Activated CD8-positive, alpha-beta T cell treated with anti-CD3 and anti-CD28 coated beads, Interleukin-2, amount 10 ng/mL, durations not matched to agents 7 days and 5 days (primary cell): ENCODE measurements at places on chromosomes 7 and 10.

GRCh38 chr10:3579845-3580244 lies 205.2 kb downstream of the KLF6 start:
- H3K4me1 ChIP-seq, result no peaks in the 10 kb centered on the region
- H3K27me3 ChIP-seq, result peaks cover 15% of the 10 kb centered on the region
- DNase-seq, result no peak
- H3K27ac ChIP-seq, result no peak overlapping the region
- no peaks in the 10 kb centered on the region for H3K36me3 ChIP-seq
- no peak overlapping the region for H3K4me3 ChIP-seq

GRCh38 chr10:71218046-71218650 lies 5.8 kb downstream of the UNC5B start:
- H3K4me1 ChIP-seq, result peaks cover 12% of the 10 kb centered on the region
- peaks cover 62% of the 10 kb centered on the region for H3K27me3 ChIP-seq
- no peaks in the 10 kb centered on the region for H3K36me3 ChIP-seq
- peak overlapping the region; percentile 50 for H3K4me3 ChIP-seq
- DNase-seq, result no peak
- no peak overlapping the region for H3K27ac ChIP-seq

DNA sequence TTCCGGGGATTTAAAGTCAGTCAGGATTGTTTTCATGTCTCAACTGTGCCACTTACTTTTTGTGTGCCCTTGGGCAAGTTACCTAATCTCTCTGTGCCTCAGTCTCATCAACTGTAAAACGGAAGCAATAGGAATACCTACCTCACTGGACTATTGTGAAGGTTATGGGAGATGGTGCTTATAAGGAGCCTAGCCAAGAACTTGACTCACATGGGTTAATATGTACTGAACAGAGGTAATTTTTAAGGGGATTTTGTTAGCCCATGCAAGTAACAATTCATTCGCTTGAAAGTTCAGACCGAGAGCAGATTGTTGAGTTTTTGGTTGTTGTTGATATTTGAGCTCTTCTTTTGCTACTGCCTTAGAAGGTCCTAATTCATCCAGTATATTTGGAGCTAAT lies 202.9 kb downstream of the ZNF365 start:
- peaks cover 12% of the 10 kb centered on the region for H3K27me3 ChIP-seq
- no peak overlapping the region for H3K4me3 ChIP-seq
- no peaks in the 10 kb centered on the region for H3K4me1 ChIP-seq
- H3K36me3 ChIP-seq, result no peaks in the 10 kb centered on the region

GRCh38 chr10:102629661-102630614 lies 14.3 kb upstream of the TRIM8 start:
- peaks cover 38% of the 10 kb centered on the region for H3K4me1 ChIP-seq
- no peaks in the 10 kb centered on the region for H3K36me3 ChIP-seq
- no peaks in the 10 kb centered on the region for H3K27me3 ChIP-seq
- H3K27ac ChIP-seq, result no peak overlapping the region

- H3K4me3 ChIP-seq, result no peak overlapping the region
- H3K4me1 ChIP-seq, result no peaks in the 10 kb centered on the region
- peaks cover 8% of the 10 kb centered on the region for H3K27me3 ChIP-seq
- DNase-seq, result peak; percentile 3
Measured at GRCh38 chr10:47121336-47121735, 178.7 kb upstream of the GDF10 start.

DNA sequence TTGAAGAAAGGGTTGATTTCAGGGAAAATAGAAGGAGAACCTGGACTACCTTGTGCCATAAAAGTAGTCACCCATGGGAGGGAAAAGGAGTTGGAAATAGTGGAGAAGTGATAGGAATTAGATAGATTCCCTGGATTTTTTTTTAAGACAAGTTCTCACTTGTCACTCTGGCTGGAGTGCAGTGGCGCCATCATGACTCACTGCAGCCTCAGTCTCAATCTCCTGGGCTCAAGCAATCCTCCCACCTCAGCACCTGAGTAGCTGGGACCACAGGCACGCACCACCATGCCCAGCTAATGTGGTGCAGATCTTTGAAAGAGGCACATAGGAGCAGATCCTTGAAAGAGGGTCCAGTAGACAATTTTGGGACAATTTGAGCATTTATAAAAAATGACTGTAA lies 9.5 kb upstream of the BLNK start:
- no peak overlapping the region for H3K4me3 ChIP-seq
- peaks cover 6% of the 10 kb centered on the region for H3K27me3 ChIP-seq
- no peak for DNase-seq
- H3K27ac ChIP-seq, result no peak overlapping the region
- no peaks in the 10 kb centered on the region for H3K36me3 ChIP-seq

DNA sequence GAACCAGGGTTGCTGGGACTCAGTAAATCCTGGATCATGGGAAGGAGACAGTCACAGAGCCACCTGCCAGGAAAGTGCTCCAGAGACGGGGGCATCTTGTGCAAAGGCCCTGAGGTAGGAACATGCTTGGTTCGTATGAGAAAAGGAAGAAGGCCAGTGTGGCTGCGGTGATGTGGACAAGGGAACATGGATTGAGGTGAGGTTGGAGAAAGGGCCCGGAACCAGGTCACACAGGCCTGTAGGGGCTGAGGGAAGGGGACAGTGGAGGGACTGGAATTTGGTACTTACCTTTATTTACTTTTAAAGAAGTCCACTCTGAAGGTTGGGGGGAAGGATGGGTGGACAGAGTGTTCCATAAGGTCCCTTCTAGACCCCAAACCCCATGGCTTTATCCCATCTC lies 32.9 kb upstream of the CXCL12 start:
- no peaks in the 10 kb centered on the region for H3K27me3 ChIP-seq
- H3K4me1 ChIP-seq, result peaks cover 9% of the 10 kb centered on the region
- no peak overlapping the region for H3K4me3 ChIP-seq
- no peaks in the 10 kb centered on the region for H3K36me3 ChIP-seq

DNA sequence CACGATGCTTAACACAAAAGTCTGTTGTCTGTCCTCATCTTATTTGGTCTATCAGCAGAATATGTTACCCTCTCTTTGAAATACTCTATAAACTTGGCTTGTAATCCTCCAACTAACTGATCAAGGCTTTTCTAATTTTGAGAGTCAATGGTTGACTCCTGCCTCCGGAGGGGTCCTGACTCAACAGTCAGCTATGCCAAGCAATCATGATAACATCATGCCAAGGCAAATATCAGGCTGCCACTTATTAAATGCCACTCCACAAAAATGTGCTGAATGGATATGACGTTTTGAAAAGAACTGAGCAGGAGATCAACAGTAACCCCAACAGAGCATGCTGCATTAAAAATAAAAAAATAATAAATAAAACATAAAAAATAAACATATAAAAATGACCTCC lies 116.1 kb downstream of the PARD3 start:
- no peak overlapping the region for H3K27ac ChIP-seq
- no peak for DNase-seq

- no peak overlapping the region for H3K4me3 ChIP-seq
- peaks cover 6% of the 10 kb centered on the region for H3K36me3 ChIP-seq
- H3K27ac ChIP-seq, result no peak overlapping the region
- DNase-seq, result no peak
- H3K27me3 ChIP-seq, result no peaks in the 10 kb centered on the region
- peaks cover 12% of the 10 kb centered on the region for H3K4me1 ChIP-seq
Measured at GRCh38 chr10:70866424-70866823, 21.9 kb downstream of the PCBD1 start.

DNA sequence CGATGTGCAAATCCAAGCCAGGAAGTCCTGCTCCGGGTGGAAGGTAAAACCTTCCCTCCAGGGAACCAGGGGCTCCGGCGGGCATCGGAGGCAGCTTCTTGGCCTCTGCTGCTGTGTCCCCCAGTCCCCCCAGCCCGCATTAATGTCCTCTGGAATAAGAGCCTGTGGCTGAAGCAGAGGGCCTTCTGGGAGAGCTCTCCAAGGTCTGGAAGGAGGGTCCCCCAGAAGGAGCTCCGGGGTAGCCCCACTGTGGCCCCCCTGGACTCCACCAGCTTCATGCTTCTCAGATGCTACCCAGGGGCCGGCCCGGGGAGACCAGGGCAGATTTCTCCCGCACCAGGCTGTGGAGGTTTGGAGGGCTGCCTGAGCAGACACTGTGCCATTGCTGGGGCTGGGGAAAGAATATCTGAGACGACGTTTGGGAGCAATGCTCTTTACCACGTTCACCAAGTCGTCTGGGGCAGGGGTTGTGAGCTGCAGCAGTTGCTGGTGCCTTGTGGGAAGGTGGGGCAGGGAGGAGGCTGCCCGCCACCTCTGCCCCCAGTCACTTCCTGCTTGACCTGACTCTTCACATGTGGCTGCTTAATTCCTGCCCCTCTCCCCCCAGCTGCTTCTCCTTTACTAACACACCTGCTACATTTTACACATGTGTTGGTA lies 8.3 kb downstream of the ZNF853 start:
- no peaks in the 10 kb centered on the region for H3K27me3 ChIP-seq
- H3K4me3 ChIP-seq, result peak overlapping the region; percentile 53
- H3K36me3 ChIP-seq, result peaks cover 6% of the 10 kb centered on the region
- DNase-seq, result peak; percentile 52

DNA sequence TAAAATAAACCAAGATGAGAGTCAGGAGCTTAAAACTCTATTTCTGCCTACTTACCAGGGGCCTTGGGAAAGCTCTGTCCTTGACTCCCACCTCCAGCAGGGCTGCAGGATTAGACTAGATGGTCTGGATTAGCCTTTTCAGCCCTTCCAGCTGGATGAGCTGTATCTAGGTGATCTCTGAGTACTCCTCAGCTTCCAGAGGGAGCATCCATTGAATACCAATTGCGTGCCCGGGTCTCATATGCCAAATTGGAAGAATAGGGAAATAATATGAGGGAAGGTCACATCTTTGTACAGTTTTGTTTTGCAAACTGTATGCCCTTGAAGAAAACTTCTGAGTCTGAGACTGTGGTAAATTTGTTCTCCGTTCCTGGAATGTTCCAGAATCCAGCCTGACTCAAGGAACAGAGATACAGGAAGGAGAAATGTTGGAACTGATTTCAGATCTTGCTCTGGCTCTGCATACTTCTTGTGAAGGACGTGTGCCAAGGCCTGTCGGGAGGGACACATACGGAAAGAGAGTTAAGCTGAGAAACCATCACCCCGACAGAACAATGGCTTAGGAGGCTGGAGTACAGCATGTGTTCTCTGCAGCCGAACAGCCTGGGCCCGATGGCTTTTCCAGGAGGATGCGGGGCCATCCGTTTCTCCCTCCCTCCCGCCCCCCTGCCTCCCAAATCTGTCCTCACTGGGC lies 44.9 kb downstream of the MINDY4 start:
- H3K4me1 ChIP-seq, result no peaks in the 10 kb centered on the region
- no peak overlapping the region for H3K27ac ChIP-seq
- H3K36me3 ChIP-seq, result no peaks in the 10 kb centered on the region
- DNase-seq, result no peak

DNA sequence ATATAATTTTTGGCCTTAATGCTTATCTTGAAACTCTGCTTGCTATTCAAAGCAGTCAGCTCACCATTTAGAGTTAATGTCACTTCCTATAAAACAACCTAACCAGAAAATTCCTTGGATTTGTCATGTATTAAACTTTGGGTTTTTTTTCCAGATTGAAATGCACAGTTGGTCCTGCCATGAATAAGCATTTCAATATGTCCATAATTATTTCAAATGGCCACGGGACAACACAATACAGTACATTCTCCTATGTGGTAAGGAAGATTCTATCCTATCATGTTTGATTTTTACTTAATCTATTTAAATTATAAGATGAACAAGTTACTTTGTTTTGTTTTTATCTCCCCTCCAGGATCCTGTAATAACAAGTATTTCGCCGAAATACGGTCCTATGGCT lies 85.3 kb downstream of the MET start:
- H3K4me1 ChIP-seq, result no peaks in the 10 kb centered on the region
- peaks cover 2% of the 10 kb centered on the region for H3K27me3 ChIP-seq
- no peaks in the 10 kb centered on the region for H3K36me3 ChIP-seq
- no peak for DNase-seq
- H3K4me3 ChIP-seq, result no peak overlapping the region

DNA sequence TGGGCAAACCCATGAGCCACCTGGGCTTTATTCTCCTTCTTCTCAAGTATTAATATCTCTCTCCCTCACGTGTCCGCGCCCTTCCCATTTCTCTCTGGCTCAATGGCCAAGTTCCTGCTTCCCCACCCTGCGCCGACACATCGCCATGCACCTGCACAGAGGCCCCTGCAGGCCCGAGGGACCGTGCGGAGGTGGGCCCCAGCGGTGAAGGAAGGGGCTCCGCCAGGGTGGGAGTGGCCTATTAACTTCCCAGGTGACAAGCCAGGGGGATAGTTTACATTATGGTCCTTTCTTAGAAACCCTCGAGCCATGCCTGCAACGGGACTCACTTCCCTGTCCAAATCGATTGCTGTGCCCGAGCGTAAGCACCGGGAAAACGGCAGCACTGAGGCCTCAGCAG lies 110.0 kb upstream of the ADARB2 start:
- H3K36me3 ChIP-seq, result no peaks in the 10 kb centered on the region
- no peaks in the 10 kb centered on the region for H3K4me1 ChIP-seq
- H3K27ac ChIP-seq, result no peak overlapping the region
- H3K27me3 ChIP-seq, result no peaks in the 10 kb centered on the region
